GM23248 (cell line): ENCODE measurements at places on chromosomes 6 and 20. TPM values are rescaled to one million over a fixed set of nuclear protein-coding genes. Genes with fewer than 3 reads are reported as not detected.

Gene DEFB127
- total RNA-seq = not detected in 2 replicates

Gene CLPSL1
- not detected in 2 replicates for total RNA-seq

Gene LPA
- total RNA-seq = not detected in 2 replicates

Gene OOEP
- not detected in 2 replicates for total RNA-seq

Gene MLN
- total RNA-seq = not detected in 2 replicates

Gene ZNF334
- total RNA-seq = 1.4 TPM in 2 replicates

Gene ISM1
- not detected in 2 replicates for total RNA-seq

Gene HLA-DOB
- total RNA-seq = not detected in 2 replicates

Gene TTBK1
- total RNA-seq = not detected in 2 replicates

Gene ANKRD6
- 1.0 and 12.4 TPM in 2 replicates for total RNA-seq

Gene PSMB8
- total RNA-seq = 21.6 and 27.2 TPM in 2 replicates

Gene OTOR
- not detected in 2 replicates for total RNA-seq

Gene DEFB126
- not detected in 2 replicates for total RNA-seq

Gene FLRT3
- total RNA-seq = 2.3 and 2.4 TPM in 2 replicates

Gene GSTA2
- total RNA-seq = 0.11 TPM in 1 of 2 replicates, not detected in the other

GRCh38 chr20:45111799-45112471 lies 3.0 kb downstream of the WFDC5 start:
- no peaks in the 10 kb centered on the region for H3K36me3 ChIP-seq
- H3K4me1 ChIP-seq = no peaks in the 10 kb centered on the region
- no peak overlapping the region for H3K27ac ChIP-seq
- DNase-seq = peak; percentile 29
- H3K27me3 ChIP-seq = no peaks in the 10 kb centered on the region; the same call in 1 of the 2 replicates

DNA sequence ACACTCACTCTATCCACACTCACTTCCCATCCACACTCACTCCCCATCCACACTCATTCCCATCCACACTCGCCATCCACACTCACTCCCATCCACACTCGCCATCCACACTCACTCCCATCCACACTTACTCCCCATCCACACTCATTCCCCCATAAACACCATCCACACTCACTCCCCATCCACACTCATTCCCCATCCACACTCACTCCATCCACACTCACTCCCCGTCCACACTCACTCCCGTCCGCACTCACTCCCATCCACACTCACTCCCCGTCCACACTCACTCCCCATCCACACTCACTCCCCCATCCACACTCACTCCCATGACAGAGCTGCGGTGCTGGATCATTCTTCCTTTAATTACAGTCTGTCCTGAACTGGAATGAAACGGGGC lies 17.1 kb downstream of the THBS2 start:
- no peaks in the 10 kb centered on the region for H3K27me3 ChIP-seq
- DNase-seq = no peak
- no peak overlapping the region for H3K4me3 ChIP-seq
- H3K36me3 ChIP-seq = peaks cover 28% of the 10 kb centered on the region; the same call in 1 of the 2 replicates
- H3K4me1 ChIP-seq = 0 out of 2 replicates have a peak, but pooled peaks cover 3% of the 10 kb centered on the region

DNA sequence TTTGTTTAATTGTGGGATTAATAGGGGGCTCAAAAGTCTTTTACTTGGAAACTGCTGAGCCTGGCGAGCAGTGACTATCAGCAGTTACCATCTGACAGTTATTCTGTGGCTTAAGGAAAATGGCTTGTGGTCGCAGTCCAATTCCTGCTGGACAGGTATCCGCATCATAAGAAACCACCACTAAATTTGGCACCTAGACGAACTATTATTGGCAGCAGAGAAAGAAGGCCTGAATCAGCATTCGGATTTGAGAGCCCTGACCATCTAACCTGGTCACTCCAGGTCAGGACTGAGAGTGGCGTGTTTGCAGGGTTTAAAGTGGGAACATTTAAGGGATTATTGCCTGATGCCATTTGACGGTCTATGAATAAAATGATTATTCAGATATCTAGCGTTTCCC lies 146.4 kb downstream of the RPS12 start:
- H3K4me3 ChIP-seq = no peak overlapping the region
- no peaks in the 10 kb centered on the region for H3K36me3 ChIP-seq
- H3K4me1 ChIP-seq = peaks cover 10% of the 10 kb centered on the region; the same call in 1 of the 2 replicates

DNA sequence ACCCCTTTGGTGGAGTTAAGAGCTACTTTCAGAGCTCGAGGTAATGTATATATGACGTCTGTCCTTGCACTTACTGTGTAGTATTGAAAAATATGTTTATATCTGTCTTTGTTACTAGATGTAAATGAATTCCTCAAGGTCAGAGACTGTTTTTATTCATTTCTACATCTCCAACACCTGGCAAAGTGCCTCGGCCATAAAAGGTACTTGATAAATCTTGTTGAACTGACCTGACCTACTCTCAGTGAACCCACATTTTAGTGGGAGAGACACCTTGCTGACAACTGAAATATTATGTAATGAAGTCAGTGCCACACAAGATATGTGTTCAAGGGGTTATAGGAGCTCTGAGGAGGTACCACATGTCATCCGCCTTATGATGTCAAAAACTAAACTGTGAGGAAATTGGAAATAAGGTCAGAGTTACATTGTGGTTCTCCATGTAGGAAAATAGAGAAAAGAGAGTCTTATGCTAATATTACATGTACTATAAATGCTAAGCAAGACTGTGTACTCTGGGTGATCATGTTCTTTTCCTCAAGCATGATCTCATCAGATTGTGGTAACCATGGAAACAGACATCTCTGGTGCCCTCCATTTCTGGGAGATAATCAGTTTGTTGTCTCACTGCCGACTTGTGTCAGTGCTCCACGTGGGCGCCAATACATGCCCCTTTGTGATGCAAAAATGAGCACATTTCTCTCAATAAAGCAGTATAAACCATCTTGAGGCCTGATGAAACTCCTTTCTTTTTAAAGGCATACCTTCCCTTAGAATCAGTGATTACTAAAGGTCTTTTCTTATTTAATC lies 5.7 kb upstream of the TMEM30A start:
- DNase-seq = peak; percentile 24
- H3K4me3 ChIP-seq = no peak overlapping the region
- H3K27ac ChIP-seq = no peak overlapping the region

DNA sequence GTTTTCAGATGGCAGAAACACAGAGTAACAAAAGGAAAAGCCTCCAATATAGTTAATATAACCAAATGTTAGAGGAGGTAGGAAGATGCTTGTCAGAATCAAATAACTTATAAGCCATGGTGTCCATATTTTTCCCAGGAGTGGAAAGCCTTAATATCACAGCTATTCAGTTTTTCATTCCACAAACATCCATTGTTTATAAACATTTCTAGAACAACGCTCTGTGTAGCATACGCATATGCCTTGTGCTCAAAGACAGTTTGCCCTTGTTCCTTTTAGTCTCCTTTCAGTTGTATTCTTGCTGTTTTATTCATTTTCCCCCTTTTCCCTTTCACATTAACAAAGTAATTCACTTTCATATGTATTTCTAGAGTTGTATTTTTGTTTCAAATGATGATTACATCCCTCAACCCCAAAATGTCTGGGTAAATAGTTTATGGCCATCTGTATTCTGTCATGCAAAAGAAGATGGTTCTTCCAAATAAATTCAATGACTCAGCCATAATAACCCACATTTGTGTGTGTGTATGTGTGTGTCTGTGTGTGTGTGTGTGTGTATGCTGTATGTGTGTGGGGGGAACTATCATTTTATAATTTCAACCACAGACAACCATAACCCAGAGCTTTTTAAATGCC lies 455.7 kb upstream of the SOX4 start:
- H3K4me3 ChIP-seq = no peak overlapping the region
- H3K27me3 ChIP-seq = no peaks in the 10 kb centered on the region

- no peak for DNase-seq
- H3K4me3 ChIP-seq = no peak overlapping the region
- H3K27ac ChIP-seq = no peak overlapping the region
- no peaks in the 10 kb centered on the region for H3K27me3 ChIP-seq
Observed at GRCh38 chr6:135575629-135576028, 78.1 kb upstream of the AHI1 start.

DNA sequence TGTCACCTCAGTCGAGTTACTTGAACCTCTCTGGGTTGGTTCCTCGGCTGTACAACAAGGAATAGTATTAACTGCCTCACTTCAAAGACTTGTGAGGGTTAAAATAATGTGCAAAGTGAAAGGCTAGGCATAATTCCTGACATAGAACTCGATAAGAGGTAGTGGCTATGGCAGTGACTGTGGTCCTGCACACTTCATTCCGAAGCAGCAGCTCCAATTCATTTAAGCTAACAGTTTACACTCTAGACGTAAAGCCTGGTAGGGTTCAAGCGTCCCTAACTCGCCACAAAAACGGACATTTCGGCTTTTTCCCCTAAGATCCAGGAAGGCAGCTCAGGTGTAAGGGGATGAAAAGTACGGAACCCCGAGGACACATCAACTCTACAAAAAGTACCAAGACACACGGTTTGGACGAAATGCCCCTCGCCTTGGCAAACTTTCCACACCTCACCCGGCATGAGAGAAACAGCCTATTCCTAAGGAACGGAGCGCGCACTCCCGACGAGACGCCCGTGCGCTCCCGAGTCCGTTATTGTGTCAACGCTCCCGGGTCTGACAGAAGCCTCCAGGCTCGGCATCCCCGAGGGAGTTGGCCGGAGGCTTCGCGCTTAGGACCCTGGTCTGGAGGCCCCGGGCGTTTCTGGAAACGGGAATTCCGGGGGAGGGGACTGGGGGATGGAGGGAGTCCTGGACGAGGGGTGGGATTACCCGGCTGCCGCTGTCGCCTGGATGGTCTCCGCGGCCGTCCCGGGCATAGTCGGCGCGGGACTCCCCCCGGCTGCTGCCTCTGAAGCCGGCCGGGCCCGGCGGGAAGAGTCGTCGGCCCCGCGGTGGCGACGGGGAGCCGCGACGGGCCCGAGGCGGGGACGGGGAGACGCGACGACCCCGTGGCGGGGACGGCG lies 937 bp downstream of the ZNF318 start:
- DNase-seq = peak; percentile 82
- H3K27ac ChIP-seq = peak overlapping the region; percentile 44
- no peaks in the 10 kb centered on the region for H3K27me3 ChIP-seq
- peak overlapping the region; percentile 88 for H3K4me3 ChIP-seq
- H3K36me3 ChIP-seq = peaks cover 13% of the 10 kb centered on the region; the same call in 1 of the 2 replicates

GRCh38 chr6:122400462-122401089 lies 1.1 kb downstream of the HSF2 start:
- no peaks in the 10 kb centered on the region for H3K27me3 ChIP-seq
- peaks cover 20% of the 10 kb centered on the region for H3K4me1 ChIP-seq
- no peaks in the 10 kb centered on the region for H3K36me3 ChIP-seq
- no peak overlapping the region for H3K27ac ChIP-seq

- no peak overlapping the region for H3K4me3 ChIP-seq
- no peaks in the 10 kb centered on the region for H3K36me3 ChIP-seq
- no peak for DNase-seq
- no peaks in the 10 kb centered on the region for H3K27me3 ChIP-seq
- H3K4me1 ChIP-seq = no peaks in the 10 kb centered on the region
- H3K27ac ChIP-seq = no peak overlapping the region
Observed at GRCh38 chr6:56406276-56407269, 159.2 kb upstream of the COL21A1 start.

DNA sequence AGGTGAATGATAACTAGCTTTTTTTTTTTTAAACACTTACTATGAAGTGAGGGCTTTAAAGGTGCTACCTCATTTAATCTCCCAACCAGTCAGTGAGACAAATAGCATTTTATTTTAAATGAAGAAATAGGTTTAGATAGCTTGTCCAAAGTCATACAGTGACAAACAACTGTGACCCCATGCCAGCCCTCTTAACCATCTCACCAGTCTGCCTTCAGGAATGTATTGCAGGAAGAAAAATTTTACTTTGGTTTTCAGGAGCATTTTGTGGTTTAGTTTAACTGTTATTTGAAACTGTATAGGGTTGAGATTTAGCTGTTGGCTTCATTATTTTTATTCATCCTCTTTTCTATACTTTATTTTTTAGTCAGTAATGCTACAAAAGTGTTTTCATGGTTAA lies 18.6 kb downstream of the DSE start:
- no peaks in the 10 kb centered on the region for H3K27me3 ChIP-seq
- peak overlapping the region; percentile 27 for H3K27ac ChIP-seq
- peaks cover 88% of the 10 kb centered on the region for H3K4me1 ChIP-seq
- H3K36me3 ChIP-seq = no peaks in the 10 kb centered on the region
- no peak overlapping the region; the same call in 1 of the 2 replicates for H3K4me3 ChIP-seq
- peak; percentile 45 for DNase-seq

GRCh38 chr6:98832284-98833056 lies 1.9 kb upstream of the POU3F2 start:
- peak overlapping the region; percentile 67 for H3K4me3 ChIP-seq
- H3K27ac ChIP-seq = 0 out of 2 replicates have a peak overlapping the region, but pooled peaks have one; percentile 11
- H3K27me3 ChIP-seq = peaks cover 66% of the 10 kb centered on the region
- peak; percentile 94 for DNase-seq

GRCh38 chr6:117465691-117466090 lies 16.8 kb upstream of the DCBLD1 start:
- no peak overlapping the region for H3K27ac ChIP-seq
- H3K27me3 ChIP-seq = no peaks in the 10 kb centered on the region
- H3K36me3 ChIP-seq = no peaks in the 10 kb centered on the region
- H3K4me3 ChIP-seq = no peak overlapping the region

GRCh38 chr6:148289153-148289552 lies 53.5 kb upstream of the SASH1 start:
- H3K4me3 ChIP-seq = no peak overlapping the region
- no peak overlapping the region for H3K27ac ChIP-seq
- no peaks in the 10 kb centered on the region for H3K27me3 ChIP-seq
- DNase-seq = no peak
- H3K36me3 ChIP-seq = peaks cover 10% of the 10 kb centered on the region; the same call in 1 of the 2 replicates

- H3K27ac ChIP-seq = no peak overlapping the region
- H3K27me3 ChIP-seq = no peaks in the 10 kb centered on the region; the same call in 1 of the 2 replicates
- no peaks in the 10 kb centered on the region for H3K36me3 ChIP-seq
- no peak for DNase-seq
- no peak overlapping the region for H3K4me3 ChIP-seq
Observed at GRCh38 chr20:52905241-52905994, 66.7 kb upstream of the TSHZ2 start.

DNA sequence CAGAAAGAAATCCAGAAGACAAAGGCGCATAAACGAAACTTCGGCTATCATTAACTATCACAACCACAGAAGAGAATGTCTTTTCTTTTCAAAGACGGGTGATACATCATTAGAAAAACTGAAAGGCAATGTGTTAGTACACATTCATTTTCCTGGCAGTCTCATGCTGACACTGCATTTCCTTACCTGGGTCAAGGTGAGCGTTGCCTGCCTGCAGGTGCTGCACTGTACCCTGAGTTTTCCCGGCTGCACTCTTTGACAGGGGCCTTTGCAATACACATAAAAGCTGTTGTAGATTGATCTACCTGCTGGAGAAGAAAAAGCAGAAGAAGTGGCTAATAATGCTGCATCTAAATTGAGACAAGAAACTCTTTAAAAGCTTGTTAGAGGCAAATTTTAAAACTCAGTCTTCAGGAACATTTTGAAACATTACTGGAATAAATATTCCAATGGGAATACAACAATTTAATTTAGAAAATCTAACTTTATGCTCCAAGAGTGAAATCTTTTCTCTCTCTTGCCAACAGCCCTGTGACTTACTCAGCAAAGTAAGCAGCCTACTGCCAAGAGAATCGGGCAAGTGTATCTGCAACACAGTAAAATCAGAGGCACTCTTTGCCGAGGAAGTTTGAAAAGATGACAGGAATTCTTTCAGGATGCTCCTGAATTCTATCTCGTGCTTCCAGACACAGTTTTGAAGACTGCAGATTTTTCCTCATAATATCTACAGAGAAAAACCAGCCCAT lies 526.4 kb downstream of the PRKN start:
- no peaks in the 10 kb centered on the region for H3K27me3 ChIP-seq
- DNase-seq = peak; percentile 3
- H3K4me3 ChIP-seq = no peak overlapping the region
- H3K36me3 ChIP-seq = no peaks in the 10 kb centered on the region

- no peak overlapping the region for H3K27ac ChIP-seq
- no peaks in the 10 kb centered on the region for H3K36me3 ChIP-seq
- H3K4me3 ChIP-seq = no peak overlapping the region
- no peaks in the 10 kb centered on the region for H3K4me1 ChIP-seq
- no peaks in the 10 kb centered on the region for H3K27me3 ChIP-seq
- DNase-seq = no peak
Observed at GRCh38 chr20:46618316-46619100, 32.8 kb downstream of the SLC13A3 start.
